Stimulated activated CD4-positive, alpha-beta T cell treated with anti-CD3 and anti-CD28 coated beads, TNF-alpha, amount 100 ng/mL, for 48 hours (primary cell): ENCODE measurements at places on chromosomes 7 and 10.

- DNase-seq = no peak
Observed at GRCh38 chr7:36690514-36691187, 33.6 kb downstream of the AOAH start.

DNA sequence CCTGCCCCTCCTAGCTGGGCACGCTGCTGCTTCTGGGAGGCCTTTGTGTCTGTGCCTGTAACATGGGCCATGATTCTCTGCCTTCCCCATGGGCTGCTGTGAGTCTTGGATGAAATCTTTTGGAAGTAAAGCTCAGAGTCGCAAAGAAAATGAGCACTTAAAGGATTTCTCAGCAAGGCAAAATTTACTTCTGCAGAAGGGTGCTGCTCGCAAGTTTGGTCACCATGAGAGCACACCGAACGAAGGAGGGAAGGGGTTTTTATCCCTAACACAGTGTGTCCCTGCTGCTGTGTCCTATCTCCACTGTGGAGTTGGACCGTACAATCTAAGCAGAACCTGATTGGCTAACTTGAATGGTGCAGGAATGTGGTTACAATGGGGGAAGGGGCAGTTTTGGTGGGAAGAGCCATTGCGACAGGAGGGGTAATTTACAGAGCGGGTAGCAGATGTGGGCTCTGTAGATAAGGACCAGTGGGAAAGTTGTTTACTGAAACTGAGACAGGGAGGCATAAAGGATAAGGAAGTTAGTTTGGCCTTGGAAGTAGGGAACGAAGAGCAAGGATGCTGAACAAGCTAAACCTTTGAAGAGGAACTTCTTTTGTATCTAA is 57.5 kb downstream of the FANK1 start:
- DNase-seq = no peak

GRCh38 chr10:7054915-7055314 is 355.9 kb downstream of the SFMBT2 start:
- no peak for DNase-seq

DNA sequence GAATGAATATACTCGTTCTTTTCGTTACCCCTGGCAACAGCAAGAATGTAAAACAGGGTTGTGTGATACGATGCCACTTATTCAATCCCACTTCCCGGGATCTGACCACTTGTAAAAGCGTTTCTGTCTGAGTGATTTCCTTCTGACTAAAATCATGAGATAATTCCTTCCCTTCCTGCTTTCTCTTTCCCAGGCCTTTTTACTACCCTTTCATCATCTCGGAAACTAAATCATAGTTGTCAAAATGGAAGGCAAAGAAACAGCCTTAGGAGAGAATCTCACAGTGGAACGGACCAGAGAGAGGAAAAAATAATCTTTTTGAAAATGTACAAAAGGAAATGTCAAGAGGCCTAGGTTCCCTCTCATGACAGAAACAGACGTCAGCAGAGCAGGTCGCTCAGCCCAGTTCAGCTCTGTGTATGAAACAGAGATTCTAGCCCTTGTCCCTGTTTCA is 29.8 kb downstream of the DIP2C start:
- no peak for DNase-seq

DNA sequence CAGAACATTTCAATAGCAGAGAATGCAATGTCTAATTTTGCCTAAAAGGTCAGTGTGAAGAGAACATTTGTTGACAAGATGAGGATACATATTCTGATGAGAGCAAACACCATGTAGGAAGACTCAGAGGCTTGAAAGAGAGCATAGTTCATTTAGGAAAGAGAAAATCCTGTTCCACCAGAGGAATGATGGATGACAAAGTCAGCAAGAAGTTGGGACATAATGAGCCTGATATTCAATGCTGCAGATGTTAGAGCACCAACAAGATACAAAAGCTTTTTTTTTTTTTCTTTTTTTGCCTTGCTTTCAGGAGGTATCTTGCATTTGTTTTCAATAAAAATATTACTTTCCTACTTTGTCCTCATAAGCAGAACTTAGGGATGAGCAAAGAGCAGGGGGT is 952.0 kb upstream of the C7orf33 start:
- DNase-seq = no peak

DNA sequence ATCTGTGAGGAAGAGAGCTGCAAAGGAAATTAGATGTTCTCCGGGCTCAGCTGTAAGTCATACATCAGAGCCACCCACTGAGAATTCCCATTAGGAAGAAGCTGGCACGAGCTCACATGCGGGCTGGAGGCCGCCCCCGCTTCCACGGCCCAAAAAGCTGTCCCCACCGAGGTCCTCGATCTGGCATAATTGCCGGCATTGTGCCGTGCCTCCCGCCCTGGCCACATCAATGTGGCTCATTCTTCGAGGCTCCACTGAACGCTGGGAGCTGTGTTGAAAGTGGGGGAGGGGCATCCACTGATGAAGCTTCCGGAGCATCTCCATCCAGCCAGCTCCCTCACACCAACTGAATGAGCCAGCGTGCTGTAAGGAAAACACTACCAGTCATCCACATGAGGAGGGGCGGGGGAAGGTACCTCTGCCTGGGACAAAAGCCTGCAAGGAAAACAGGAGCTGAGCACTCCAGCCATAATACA is 173.1 kb downstream of the PTPRN2 start:
- DNase-seq = no peak

- DNase-seq = no peak
Observed at GRCh38 chr10:34183016-34183796, 631.9 kb downstream of the PARD3 start.

DNA sequence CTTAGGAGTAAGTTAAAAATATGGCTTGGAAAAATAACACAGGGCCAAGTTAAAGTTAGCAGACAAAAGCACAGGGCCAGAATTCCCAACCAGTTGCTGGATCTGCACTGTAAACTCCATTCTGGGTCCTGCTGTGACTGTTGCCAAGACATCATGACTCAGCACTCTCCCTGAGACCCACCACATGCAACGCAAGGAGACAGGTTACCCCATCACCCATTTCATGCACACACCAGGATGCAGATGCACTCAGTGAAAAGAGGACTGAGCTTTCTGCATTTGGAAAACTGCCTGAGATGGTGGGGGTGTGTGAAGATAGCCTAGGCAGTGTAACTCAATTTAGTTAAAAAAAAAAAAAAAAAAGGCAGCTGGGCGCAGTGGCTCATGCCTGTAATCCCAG is 97.6 kb upstream of the ZNF438 start:
- no peak for DNase-seq

DNA sequence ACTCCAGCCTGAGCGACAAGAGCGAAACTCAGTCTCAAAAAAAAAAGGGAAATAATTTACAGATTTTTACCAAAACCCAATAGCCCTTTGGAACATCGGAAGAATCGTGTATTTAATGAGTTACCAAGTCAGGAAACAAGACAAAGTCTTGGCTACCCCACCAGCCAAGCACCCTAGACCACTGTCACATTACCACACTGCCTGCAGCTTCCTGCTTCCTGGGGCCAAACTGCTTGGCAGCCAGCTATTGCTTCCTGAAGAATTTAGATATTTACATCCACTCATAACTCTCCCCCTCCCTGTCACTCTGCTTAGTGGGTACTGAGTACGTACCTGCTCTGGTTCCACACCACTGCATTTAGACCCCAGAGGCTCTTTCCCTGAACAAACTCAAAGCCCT is 14.1 kb upstream of the TNPO3 start:
- DNase-seq = no peak

DNA sequence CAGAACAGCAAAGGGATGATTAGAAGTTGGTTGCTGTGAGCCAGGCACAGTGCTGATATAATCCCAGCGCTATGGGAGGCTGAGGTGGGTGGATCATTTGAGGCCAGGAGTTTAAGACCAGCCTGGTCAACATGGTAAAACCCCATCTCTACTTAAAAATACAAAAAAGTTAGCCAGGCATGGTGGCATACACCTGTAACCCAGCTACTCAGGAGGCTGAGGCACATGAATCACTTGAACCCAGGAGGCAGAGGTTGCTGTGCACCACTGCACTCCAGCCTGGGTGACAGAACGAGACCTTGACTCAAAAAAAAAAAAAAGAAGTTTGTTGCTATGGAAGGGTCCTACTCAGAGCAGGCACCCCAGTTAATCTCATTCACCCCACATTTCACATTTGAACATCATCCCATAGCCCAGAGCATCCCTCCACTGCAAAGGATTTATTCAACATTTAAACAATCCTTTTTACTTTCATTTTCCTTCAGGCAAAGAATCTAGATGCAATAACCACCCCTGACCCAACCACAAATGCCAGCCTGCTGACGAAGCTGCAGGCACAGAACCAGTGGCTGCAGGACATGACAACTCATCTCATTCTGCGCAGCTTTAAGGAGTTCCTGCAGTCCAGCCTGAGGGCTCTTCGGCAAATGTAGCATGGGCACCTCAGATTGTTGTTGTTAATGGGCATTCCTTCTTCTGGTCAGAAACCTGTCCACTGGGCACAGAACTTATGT is 4.1 kb downstream of the IL6 start:
- no peak for DNase-seq

DNA sequence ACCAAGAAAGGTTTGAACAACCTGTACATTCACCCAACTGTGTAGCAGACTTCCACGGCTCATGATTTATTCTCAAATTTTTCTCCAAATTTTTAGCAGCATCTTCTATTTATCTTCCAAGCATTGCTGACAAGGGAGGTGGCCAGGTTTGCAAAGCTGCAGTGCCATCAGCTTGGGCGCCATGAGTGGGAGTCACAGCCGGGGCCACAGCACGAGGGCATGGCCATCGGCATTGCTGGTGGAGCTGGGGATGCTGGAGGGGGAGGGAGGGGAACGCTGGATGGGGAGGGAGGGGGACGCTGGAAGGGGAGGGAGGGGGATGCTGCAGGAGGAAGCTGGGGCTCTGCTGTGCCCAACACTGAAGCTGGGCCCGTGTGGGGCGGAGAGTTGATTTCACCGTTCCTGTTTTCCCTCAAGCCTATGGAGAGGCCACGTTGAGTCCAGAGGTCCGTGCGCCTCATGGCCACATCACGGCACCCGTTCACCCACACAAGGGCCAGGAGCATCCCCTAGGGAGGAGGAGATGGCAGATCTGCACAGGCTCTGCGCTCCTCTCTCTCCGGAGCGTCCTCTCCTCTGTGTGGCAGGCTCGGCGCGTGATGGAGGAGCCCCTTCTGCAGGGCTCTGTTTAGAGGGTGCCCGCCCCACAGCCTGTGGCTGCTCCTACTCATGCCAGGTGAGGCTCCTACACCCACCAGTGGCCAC is 520.2 kb downstream of the DNAJB6 start:
- DNase-seq = no peak
